ENCODE measurements at places on chromosomes 3 and 15.

DNA sequence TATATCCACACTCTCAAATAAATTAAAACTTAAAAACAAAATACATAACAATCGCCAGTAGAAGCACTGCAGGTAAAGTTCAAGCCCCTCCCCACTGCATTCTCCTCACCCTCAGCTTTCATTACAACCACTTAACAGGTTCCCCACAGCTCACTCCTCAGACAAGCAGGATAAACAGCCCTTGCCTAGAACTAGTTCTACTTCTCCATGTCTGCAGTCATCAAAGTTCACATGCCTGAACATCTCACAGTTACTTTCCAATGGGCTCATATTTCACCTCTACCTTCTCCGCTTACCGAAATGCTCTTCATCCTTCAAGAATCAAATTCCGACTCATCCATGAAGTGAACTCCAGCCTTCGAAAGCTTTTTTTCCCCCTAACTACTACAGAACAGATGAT is 4.1 kb downstream of the YEATS2 start:
- DNase-seq: no peak

DNA sequence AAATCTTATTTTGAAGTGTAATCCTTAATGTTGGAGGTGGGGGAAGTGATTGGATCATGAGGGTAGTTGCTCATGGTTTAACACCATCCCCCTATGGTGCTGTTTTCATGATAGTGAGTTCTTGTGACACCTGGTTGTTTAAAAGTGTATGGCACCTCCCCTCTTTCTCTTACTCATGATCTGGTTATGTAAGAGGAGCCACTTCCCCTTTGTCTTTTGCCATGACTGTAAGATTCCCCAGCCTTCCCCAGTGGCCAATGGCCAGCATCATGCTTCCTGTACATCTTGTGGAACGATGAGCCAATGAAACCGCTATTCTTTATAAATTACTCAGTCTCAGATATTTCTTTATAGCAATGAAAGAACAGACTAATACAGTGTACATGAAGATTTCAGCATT is 39.8 kb upstream of the GMNC start:
- no peak for DNase-seq

DNA sequence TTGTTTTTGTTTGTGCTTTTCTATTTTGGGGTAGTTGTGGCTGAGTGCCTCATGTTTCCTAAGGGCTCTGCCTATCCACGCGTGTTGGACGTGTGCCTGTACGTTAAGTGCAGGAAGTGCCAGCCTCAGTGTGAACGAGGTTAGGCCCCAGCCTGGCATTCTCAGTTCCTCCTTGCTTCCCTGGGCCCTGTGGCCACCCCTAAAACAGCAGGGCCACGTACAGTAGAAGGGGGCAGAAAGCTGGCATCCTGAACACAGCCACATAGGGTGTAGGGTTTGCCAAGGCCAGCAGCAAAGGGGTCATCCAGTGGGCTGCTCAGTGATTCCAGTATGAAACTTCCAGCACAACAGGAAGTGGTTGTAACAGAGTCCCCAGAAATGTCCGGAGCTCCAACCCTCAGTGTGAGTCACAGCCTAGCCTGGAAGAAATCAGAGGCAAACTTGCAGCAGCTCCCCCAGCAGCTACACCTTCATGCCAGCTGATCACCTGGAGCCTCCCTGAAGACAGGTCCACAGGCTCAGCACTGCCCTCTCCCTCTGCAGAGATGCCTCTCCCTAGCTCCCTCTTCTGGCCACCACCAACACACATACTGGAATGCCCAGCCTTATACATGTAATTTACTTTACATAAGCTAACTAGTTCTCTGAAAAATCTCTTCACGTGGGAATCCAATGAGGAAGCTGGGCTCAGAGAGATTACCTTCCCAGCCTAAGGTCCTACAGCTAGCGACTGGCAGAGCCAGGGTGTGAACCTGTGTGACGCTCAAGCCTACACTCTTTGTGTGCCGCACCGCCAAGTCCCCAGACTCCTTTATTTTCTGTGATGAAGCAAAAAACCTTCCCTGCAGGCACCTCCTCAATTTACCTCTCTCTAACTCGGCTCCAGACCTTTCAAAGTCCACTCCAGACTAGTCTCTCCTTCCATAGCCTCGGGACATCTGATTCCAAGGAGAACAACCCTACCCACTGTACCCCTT is 26.6 kb downstream of the ILDR1 start:
- DNase-seq: peak; percentile 56

- DNase-seq: no peak
Measured at GRCh38 chr3:9767418-9767817, 2.3 kb downstream of the CAMK1 start.

GRCh38 chr3:67215690-67216089 is 217.6 kb downstream of the KBTBD8 start:
- DNase-seq: no peak

DNA sequence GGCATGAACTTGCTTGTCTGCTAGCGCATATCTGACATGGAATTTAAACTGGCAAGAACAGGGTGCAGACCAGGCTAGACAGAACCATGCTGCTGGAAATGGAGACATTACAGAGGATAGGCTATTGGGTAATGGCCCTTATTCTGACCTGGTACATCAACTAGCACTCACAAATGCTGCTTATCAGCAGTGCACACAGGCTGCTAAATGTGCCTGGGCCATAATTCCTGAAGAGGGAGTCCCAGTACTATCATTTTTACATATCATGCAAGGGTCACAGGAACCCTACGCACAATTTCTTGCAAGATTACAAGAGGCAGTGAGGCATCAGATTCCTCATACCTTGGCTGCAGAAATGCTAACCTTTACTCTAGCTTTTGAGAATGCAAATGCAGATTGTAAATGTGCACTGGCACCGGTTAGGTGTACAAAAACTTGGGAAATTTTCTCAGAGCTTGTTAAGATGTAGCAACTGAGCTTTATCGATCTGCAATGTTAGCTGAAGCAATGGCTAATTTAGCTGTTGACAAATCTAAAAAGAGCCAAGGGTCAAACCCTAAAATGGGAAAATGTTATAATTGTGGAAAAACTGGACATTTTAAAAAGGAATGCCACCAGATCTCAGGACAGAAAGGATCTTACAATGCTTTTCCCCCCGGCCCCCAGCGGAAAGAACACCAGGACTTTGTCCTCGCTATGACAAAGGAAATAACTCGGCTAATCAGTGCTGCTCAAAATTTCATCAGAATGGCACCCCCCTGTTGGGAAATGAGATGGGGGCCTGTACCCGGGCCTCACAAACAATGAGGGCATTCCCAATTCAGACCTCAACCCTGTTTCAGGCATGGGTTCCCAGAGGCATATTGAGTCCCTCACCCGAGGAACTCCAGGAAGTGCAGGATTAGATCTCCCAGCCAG is 21.1 kb downstream of the CCRL2 start:
- DNase-seq: no peak

- no peak for DNase-seq
Measured at GRCh38 chr3:108102420-108103039, 11.7 kb upstream of the CD47 start.

DNA sequence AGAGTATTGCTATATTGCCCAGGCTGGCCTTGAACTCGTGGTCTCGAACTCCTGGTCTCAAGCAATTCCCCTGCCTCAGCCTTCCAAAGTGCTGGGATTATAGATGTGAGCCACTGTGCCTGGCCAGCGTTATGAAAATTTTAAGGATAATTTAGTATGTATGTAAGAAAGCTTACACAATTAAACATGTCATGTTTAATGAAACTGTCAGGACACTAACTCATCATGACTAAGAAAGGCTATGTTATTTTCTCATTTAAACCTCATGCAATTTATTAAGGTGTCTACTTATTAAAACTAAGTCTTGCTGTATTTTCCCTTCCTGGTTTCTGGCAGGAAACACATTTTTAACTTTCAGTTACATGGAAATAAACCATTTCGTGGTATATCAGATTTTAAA is 106.8 kb upstream of the ATP10A start:
- no peak for DNase-seq

- no peak for DNase-seq
Measured at GRCh38 chr15:67807141-67807540, 18.2 kb upstream of the SKOR1 start.

DNA sequence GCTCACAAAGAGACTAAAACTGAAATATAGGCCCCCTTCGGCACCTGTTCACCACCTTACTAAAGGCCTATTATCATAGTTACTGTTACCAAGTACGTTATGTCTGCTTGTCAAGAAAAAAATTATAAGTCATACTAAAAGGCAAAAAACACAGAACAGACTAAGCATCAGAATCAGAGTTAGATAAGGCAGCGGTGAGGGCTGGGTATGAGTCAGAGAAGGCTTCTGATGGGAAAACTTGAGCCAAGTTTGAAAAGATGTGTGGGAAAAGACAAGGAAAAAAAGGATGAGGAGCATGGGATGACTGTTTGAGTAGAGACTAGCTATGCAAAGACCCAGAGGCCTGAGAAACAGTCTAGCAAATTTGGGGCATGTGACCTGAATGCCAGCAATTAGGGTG is 387.2 kb upstream of the SGO1 start:
- DNase-seq: no peak

DNA sequence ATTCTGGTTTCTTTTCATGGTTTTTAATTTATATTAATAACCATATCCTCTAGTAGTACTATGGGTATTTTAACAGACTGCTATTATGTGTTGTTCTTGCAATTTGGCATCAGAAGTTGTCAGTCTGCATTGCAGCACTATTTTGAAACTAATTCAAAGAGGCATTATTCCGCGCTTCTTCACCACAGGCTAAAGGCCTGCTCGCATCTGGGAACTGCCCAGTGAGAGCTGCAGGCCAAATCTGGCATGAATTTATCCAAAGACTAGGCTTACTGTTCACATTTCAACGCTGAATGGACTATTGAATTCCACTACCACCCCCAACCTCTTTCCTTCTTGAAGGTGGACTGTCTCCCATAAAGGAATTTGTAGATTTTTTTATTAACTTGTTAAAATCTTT is 310.4 kb upstream of the NR2F2 start:
- DNase-seq: no peak

DNA sequence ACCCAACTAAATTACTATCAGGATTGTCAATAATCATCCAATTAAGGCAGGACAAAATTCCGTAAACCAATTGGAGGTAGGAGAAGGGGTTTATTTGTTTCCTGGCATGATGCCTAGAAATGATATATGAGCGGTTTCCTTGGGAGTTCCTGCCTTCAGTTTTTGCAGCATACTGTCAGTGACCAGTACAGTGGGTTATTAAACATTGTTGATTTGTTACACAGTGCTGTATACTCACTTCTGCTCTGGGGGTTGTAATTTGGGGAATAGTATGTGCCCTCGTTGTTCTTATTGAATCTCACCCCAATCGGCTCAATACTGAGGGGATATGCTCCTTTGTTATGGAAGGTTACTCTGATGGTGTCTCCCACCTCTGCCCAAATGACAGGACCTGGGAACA is 22.2 kb downstream of the CP start:
- peak; percentile 59 for DNase-seq

- no peak for DNase-seq
Measured at GRCh38 chr3:196093317-196094111, 11.6 kb upstream of the TFRC start.

DNA sequence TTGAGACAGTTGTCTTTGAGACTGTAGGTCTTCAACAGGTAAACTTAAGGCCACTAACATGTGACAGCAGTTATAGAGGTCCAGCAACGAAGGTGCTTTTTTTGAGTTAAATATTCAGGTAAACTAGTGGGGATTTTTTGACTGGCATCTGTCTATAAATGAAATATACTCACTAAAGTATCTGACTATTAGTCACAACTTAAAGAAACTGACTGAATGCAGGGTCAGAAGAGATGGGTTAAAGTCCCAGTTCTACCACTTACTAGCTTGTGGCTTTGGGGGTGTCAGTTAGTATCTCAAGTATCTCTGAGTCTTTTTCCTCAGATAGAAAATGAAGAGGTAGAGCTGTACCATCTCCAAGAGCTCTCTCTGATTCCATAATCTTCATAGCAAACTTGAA is 18.0 kb downstream of the MIX23 start:
- no peak for DNase-seq

GRCh38 chr3:45199837-45200648 is 26.0 kb downstream of the TMEM158 start:
- DNase-seq: peak; percentile 98

- peak; percentile 53 for DNase-seq
Measured at GRCh38 chr3:11720304-11720898, 76.7 kb upstream of the VGLL4 start.

- no peak for DNase-seq
Measured at GRCh38 chr3:119330181-119330580, 36.0 kb downstream of the ARHGAP31 start.

DNA sequence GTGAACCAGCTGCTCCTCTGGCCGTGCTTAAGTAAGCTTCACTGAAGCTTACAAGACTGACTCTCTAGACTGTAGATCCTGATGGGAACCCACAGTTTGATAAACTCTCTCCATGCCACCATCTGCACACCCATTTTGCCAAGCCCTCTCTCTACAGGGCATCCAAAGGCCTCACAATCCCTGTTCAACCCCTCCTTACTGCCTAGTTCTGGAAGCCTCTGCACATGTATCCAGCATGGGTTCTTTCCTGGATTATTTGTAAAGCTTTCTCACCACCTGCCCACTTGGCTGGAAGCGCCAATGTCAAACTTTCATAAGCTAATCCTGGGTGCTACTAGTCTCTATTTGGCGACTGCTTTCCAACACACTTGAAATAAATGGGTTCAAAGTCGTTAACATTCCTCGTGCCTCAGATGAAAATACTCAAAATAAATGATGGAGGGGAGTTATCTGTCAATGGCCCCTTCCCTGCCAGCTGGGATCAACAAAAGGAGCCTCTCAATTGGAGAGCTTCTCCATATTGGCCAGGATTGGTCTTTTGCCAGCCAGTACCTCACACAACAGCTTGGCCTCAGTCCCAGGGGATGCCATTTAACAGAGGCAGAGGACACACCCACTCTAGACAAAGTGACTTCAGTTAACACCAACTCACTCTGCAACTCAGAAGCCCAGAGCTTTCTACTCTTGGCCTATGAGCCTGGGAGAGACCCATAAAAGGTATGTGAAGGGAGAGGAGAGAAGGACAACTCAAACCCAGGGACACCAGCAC is 48.1 kb downstream of the SH3BP5 start:
- DNase-seq: no peak

DNA sequence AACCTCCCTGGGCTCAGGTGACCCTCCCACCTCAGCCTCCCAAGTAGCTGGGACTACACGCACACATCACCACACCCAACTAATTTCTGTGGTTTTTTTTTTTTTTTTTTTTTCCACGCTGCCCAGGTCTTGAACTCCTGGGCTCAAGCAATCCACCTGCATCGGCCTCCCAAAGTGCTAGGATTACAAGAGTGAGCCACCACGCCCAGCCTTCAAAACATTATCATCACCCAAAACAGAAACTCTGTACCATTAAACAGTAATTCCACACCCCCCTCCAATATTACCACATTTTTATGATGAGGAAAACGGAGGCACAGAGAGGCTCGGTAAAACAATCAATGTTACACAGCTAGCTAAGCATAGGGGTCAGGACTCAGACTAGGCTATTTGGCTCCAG is 4.0 kb downstream of the IMP3 start:
- DNase-seq: no peak

- DNase-seq: no peak
Measured at GRCh38 chr15:62849316-62850106, 193.0 kb upstream of the TPM1 start.

GRCh38 chr3:80688814-80689213 is 921.0 kb upstream of the ROBO1 start:
- DNase-seq: no peak

- DNase-seq: no peak
Measured at GRCh38 chr15:100940767-100941379, 21.7 kb downstream of the LRRK1 start.

- DNase-seq: no peak
Measured at GRCh38 chr3:113985541-113985940, 37.7 kb downstream of the ZDHHC23 start.
